ENCODE measurements at places on chromosomes 11 and 22. TPM values are rescaled to one million over a fixed set of nuclear protein-coding genes. Genes with fewer than 3 reads are reported as not detected.

GRCh38 chr11:95058621-95059020, 8.1 kb upstream of the SRSF8 start:
- 0 out of 2 replicates have a peak, but pooled peaks cover 9% of the 10 kb centered on the region for H3K27me3 ChIP-seq
- no peaks in the 10 kb centered on the region for H3K4me1 ChIP-seq
- H3K27ac ChIP-seq, result no peak overlapping the region
- H3K4me3 ChIP-seq, result no peak overlapping the region
- DNase-seq, result no peak

DNA sequence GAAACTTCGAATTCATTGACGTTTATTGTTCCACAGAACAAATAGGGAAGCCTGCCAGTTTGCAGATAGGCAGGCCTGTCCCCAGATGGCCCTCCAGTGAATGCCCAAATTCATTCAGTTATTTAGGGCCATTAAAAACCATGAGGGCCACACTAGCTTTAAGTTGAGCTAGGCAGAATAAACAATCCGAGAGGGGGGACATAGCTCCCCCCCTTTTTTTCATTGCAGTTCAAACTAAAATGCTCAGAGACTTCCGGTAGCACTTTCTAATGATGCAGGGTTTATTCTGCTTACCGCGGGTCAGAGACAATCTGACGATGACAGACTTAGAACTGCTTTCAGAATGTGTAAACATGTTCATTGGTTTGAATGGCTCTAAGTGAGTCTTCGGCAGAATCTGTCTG, 72.0 kb downstream of the ZBTB16 start:
- no peaks in the 10 kb centered on the region for H3K36me3 ChIP-seq

DNA sequence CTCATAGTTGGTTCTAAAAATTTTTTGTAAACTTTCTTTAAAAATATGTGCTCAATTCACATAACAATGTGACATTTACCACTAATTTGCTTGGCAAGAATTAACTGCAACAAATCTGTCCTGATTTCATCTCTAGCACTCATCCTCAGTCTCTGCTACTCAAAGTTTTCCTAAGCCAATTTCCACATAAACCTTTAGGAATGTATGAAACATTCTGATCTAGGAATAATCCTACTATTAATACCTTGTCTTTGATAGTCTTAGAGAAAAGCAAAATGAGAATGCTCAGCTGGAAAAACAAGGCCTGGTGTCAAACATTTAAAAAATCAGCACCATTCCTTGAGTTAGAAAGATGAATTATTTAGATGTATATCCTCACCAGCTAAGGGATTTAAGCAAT, 114.3 kb downstream of the CD44 start:
- no peak overlapping the region for H3K27ac ChIP-seq
- no peaks in the 10 kb centered on the region for H3K4me1 ChIP-seq
- no peak for DNase-seq
- no peaks in the 10 kb centered on the region for H3K36me3 ChIP-seq
- no peak overlapping the region for H3K4me3 ChIP-seq

The MIAT gene
- total RNA-seq, result 0.45 TPM
